ENCODE measurements at places on chromosomes 2 and 18. TPM values are rescaled to one million over a fixed set of nuclear protein-coding genes. Genes with fewer than 3 reads are reported as not detected.
A peak's percentile ranks its signal among the peaks of the same experiment; 100 is the strongest.

PCARE gene
- total RNA-seq, result not detected

INO80D gene
- 7.4 TPM for total RNA-seq

RAB27B gene
- total RNA-seq, result 28.5 TPM

RAB6C gene
- not detected for total RNA-seq

IL1F10 gene
- not detected for total RNA-seq

PPP1R1C gene
- 2.7 TPM for total RNA-seq

DNER gene
- total RNA-seq, result 111 TPM

SLC9A4 gene
- not detected for total RNA-seq

CTNNA2 gene
- total RNA-seq, result not detected

NT5C1B gene
- not detected for total RNA-seq

GNLY gene
- total RNA-seq, result not detected

ANKRD30BL gene
- not detected for total RNA-seq

LNPK gene
- total RNA-seq, result 20.8 TPM

GREB1L gene
- total RNA-seq, result 2.1 TPM

DNA sequence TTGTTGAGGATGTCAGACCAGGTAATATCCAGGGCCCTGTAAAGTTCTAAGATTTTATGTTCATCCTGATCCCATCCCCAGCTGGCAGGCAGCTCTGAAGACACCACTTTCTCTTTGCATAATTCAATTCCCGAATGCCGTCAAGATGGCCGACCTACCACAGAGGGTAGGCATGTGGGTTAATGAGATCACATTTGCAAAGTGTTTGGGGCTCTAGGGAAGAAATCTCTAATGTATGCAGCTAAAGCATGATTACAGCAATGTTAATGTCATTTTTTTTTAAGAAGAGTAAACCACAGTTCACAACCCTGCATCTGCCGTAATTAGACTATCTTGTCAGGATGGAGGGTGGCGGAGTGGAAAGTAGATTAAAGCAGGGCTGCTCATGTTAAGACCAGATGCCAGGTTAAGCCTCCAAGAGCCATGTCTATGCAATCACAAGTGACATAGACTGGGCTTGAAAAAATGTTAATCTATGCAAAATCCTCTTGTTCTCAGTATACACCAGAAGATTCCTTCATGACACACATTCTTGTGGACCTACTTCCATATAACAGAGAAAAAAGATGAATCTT lies 131.4 kb downstream of the ALK start:
- DNase-seq, result no peak

GRCh38 chr2:103656558-103656957 lies 894.7 kb downstream of the TMEM182 start:
- peak; percentile 2 for DNase-seq

- DNase-seq, result no peak
These were observed 102.4 kb upstream of the SCN1A start for GRCh38 chr2:166230024-166230723.

DNA sequence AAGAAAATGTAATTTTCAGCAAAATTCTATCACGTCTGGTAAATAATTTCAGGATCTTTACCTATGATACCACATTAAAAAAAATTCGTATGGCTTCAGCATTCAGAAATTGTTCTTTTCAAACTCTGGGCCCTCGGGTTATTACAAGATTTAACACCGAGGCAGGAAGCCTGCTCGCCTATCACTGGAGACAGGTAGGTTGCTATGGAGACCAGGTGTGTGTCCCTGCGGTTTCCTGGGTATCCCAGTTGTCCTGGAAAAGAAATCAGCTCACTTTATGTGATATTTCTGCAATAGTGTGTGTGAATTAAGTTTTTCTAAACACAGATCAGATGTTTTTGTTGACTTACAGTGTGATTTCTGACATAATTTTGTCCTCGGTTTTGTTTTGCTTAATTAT lies 14.2 kb downstream of the HPCAL1 start:
- DNase-seq, result no peak

GRCh38 chr2:68987021-68987503 lies 12.6 kb downstream of the GKN1 start:
- no peak for DNase-seq

GRCh38 chr2:177551989-177552421 lies 159.4 kb downstream of the AGPS start:
- DNase-seq, result no peak

DNA sequence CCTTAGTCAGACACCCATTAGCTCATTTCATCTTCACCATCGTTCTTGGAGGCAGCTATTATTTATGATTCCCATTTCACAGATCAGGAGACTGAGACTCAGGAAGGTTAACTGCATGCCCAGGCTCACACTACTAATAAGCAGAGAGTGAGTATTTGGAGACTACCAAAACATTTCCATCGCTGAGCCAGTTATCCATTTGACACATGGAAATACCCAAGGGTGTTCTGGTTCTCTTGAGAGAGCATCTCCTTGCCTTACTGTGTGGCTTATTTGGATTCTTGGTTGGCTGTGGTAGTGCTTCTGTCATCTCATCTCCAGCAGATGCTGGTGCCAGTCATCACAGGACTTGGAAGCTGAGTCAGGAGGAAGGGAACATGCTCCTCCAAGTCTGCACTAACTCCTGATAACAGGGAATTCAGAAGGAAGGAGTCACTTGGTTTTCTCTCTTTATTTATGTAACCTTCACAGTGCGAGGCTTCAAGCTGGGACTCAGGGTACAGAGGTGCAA lies 55.2 kb downstream of the RASGRP3 start:
- DNase-seq, result no peak

DNA sequence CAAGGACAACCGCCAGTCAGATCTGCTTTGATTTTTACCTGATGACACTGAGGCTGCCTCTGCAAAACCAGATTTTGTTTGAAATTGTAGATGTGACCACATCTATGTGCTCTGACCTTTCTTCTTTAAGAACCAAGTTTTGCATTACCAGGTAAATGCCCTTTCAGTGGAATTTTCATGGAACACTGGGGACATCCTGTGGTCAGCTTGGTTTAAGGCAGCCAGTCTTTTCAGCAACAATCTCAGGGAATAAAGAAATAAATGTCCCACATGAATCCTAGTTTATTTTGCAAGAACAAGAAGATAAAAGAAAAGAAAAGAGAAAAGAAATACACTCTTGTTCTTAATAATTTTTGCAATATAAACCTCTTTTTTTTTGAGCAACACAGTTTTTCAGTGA lies 90.6 kb downstream of the POU3F3 start:
- peak; percentile 28 for DNase-seq

DNA sequence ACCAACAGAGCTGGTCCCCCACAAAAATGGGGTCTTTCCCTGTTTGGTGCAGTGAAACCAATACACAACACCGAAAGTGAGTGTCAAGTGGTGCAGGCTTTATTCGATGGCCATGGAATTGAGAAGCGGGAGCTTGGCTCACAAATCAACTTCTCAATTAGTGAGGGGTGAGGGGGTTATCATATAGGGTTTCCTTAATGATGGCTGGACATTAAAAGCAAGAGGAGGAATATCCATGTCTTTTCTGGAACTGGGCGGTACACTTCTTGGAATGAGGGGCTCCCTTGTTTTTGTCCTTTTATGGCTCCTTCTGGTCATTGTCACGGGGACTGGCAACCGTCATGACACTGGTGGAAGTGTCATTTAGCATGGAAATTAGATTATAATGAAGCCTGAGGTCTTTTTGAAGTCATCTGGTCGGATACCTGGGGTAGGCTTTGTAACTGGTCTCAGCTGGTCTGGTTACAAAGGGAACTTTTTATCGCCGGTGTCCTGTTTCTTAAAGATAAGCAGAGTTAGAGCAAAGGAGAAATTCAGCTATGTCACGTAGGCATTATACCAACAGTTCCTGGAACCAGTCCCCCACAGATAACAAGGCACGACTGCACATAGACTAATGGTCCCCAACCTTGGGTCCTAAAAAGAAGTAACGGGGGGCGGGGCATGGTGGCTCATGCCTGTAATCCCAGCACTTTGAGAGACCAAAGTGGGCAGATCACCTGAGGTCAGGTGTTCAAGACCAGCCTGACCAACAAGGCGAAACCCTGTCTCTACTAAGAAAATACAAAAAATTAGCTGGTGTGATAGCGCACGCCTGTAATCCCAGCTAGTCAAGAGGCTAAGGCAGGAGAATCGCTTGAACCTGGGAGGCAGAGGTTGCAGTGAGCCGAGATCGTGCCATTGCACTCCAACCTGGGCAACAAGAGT lies 93.5 kb upstream of the NDUFV2 start:
- no peak for DNase-seq

- no peak for DNase-seq
These were observed 3.5 kb upstream of the RNU4ATAC start for GRCh38 chr2:121527009-121527682.

- no peak for DNase-seq
These were observed 46.3 kb downstream of the GPC1 start for GRCh38 chr2:240481720-240482119.

- DNase-seq, result no peak
These were observed 319.6 kb downstream of the PIK3C3 start for GRCh38 chr18:42274488-42275137.

DNA sequence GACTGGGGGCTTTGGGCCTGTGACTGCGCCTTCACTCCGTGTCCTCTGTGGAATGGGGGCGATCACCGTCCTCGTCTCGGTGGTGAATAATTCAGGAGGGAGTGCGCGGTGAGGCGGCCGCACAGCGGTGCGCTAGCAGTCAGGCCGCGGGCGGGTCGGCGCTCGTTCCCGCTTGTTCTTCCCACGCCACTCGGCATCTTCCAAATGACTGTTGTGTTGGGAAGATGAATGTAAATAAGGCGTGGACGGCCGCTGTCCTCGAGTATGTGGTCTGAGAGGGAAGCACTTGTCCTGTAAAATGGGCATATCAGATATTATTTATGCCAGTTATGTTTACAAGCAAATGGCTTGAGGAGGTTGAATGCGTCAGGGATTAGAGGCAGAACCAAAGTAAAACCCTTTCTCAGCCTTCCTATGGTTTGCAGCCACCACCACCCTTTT lies 608 bp upstream of the VPS4B start:
- DNase-seq, result no peak

- DNase-seq, result no peak
These were observed 48.0 kb downstream of the SCN2A start for GRCh38 chr2:165287094-165287778.

GRCh38 chr2:191220671-191221070 lies 24.5 kb upstream of the MYO1B start:
- DNase-seq, result no peak

- DNase-seq, result no peak
These were observed at the start of gene FAM228A for GRCh38 chr2:24174851-24175277. Gene FAM228A (plus strand): TSS chr2:24175053. CDS start chr2:24175481, 428 bp downstream.
